NCI-H2171 (cell line): ENCODE measurements at places on chromosomes 5 and 9.

DNA sequence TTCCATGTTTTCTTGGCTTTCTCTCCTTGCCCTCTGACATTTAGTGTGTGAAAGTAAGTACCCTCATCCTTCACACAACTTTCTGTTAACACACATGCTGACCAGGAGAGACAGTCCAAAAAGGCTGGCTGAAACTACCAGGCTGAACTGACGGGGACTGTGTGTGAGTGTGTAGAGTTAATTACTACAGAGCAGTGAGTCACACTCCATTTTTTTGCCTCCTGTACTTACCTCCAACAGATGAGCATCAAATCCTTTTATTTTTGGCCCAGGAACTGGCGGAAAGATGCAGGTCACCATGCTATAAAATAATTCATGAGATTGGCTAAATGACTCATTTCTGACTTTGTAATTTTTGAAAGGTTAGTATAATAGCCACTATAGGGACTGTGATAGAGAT, 20.2 kb upstream of the AGXT2 start:
- no peak for DNase-seq

GRCh38 chr5:72499730-72500129, 7.5 kb downstream of the ZNF366 start:
- DNase-seq: no peak

DNA sequence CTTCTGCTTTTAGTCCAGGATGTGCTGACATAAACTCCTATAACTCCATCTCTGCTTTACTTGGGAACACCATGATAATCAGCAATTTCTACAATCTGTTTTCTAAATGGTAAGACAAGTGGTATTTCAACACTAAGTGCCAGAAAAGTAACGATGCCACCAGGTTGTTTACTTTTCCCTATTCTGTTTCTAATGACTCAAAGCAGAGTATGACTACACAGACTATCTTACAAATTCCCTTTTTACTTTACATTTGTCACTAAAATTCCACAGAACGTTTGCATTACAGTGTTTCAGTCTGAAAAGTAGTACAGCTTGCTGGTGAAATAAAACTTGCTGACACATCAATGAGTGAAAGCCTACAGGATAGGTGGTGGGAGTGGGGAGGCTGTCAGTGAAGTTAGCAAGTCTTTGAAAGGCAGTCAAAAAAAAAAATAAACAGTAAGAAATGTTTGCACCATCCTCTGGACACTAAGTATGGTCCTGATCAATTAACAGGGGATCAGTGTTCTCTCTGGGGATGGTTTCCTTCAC, 186.5 kb downstream of the LURAP1L start:
- DNase-seq: no peak

GRCh38 chr9:16282216-16282615, 588.3 kb downstream of the BNC2 start:
- DNase-seq: no peak

DNA sequence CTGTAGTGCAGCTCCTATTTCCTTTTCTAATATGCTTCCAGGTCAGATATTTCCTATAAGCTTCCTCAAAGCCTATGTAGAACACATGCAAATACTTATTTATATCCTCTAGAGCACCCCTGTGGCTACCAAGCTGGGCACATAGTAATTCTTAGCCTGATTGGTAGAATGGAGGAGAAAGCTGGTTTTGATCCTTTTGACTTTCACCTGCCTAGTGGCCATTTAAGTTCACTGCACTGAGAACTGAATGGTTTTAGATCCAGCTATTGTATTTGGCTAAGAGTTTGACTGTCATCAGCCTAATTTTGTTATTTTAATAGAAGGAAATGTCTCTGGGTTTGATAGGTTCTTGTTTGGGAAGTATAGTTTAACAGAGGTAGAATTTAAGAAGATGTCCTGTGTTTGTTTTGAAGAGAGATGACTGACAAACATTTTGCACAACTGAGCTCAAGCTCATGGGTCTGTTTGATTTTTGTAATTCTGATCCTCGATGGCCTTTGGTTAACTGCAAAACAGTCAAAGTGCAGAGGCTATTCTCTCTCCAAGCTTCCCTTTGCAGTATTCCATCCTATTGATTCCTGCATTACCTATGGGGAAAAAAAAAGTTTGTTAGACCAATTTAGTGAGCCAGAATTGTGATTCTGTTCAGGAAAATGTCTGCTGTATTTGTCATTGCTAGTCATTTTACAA, 85.4 kb downstream of the KCNN2 start:
- no peak for DNase-seq

DNA sequence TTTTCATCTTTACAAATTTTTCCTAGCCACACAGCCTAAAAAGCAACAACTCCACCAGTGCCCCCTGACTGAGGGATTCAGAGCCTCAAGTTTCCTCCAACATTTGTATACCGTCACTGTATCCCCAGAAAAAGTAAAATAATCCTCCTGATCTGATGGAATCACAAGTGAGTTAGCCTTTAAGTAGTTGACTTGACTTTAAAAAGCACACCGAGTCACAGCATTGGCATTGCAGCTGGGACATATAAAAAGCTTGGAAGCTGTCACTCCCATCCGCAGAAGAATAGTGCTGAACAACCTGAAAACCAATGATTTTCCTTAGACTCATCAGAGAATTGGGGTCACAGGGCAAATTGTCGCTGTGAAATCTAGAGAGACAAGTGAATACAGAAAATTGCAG, 41.6 kb upstream of the FBN2 start:
- DNase-seq: no peak

GRCh38 chr9:127137640-127138360, 15.4 kb upstream of the ANGPTL2 start:
- no peak for DNase-seq

GRCh38 chr9:18922161-18922885, 110.7 kb downstream of the SAXO1 start:
- no peak for DNase-seq

GRCh38 chr5:158599157-158599556, 500.6 kb downstream of the EBF1 start:
- no peak for DNase-seq

DNA sequence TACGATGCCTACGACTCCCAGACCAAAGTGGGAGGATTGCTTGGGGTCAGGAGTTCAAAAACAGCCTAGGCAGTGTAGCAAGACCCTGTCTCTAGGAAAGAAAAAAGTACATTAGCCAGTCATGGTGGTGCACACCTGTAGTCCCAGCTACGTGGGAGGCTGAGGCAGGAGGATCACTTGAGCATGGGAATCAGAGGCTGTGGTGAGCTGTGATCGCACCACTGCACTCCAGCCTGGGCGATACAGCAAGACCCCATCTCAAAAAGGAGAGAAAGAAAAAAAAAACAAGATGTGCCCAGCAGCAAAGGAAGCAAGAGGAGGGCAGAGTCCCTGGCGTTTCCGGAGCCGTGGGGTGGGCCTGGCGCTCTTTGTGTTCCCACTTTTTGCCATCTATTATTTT, 79.4 kb upstream of the CACNA1B start:
- no peak for DNase-seq

DNA sequence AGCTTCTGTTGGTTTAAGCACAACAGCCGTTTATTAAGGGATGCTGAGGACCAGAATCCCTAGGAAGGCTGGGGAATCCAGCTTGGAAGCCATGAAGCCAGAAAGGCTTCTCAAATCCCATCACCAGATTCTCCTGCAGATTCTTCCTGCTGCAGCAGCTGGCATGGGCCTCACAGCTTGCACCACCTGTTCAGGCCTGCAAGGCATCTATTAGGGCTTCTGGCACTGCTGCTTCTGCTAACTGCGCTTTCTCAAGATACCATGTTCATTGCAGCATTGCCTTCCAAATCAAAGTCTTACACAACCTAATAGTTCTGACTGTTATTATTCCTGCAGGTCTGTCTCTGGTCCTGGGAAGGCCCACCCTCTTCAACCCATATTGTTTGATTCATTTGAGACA, 51.2 kb upstream of the ZNF366 start:
- DNase-seq: no peak

DNA sequence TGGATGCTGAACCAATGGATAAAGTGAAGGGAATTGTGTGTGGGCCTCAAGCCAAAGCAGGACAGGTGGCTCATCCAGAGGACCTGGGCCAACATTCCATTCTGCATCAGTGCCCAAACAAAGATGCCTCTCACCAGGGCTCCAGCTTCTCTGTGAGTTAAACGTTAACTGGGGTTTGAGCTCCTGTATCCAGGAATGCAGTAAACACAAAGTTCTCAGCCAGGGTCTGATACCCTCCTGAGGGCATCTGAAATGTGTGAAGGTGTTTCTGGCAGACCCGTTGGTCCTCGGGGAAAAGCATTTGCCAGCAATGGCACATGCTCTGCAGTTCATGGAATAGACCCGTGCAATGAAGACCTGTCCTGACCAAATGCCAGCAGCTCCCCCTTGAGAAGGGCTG, 33.9 kb upstream of the AOPEP start:
- peak; percentile 33 for DNase-seq

DNA sequence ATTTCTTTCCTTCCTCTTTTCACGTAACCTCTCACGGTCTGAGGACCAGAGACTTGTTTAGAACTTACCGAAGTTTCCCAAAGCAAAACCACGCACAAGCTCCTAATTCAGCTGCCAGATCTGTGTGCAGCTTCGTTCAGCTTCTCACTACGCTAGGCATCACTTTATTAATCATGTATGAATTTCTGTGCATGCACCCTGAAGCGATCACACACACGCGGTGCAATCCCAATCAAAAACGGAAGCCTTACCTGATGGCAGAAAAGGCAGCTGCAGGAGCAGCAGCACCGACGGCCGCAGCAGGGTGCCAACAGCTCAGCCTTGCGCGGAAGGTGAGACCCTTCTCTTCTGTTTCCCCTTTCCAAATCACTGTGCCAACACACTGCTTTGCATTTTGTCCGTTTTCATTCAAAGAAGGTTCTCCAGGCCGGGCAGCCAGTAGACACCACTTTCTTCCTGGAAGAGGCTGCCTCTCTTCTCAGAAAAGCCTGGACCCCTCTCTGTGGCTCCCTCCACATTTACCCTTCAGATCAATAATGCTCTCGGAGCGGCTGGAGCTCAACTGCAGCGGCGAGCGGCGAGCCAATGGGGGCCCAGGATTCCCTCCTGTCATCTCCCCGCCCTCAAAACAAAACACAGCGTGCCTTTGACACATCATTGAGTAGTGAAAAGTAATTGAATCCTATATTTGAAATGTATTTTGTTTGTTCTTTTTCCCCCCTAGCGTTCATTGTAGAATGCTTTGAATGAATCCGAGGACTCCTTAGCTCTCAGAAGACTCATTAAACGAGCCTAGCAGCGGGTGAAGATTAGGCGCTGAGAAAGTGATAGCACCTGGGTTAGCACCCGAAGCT, at the start of gene CDH12:
Gene CDH12, minus strand, starts transcription at position 538 of the 854 bp plus-strand sequence.
- DNase-seq: peak; percentile 82

GRCh38 chr5:169917500-169917899, 62.8 kb downstream of the INSYN2B start:
- no peak for DNase-seq

GRCh38 chr9:23674016-23674585, 151.9 kb downstream of the ELAVL2 start:
- no peak for DNase-seq

GRCh38 chr5:149271716-149272563, at the start of gene AFAP1L1:
Gene AFAP1L1 (plus strand): TSS chr5:149271859. CDS start chr5:149271969, 110 bp downstream.
- no peak for DNase-seq

- DNase-seq: no peak
These were observed 48.9 kb upstream of the S1PR3 start for GRCh38 chr9:88942411-88942810.

- DNase-seq: no peak
These were observed 1107.4 kb downstream of the DTWD2 start for GRCh38 chr5:117880932-117881331.

DNA sequence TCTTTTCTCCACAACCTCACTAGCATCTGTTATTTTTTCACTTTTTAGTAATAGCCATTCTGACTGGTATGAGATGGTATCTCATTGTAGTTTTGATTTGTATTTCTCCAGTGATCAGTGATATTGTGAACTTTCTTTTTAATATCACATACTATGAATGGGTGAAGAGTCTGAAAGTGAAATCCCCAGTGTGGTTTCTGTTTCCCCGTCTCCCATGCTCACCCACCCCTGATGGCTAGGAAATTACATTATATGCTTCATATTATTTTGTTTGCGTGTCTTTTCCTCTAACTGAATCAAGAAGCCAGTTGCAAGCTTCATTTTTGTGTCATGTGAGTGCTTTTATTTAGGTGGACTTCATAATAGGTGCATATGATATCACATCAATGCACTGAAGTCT, 171.1 kb downstream of the ARHGAP26 start:
- DNase-seq: no peak

DNA sequence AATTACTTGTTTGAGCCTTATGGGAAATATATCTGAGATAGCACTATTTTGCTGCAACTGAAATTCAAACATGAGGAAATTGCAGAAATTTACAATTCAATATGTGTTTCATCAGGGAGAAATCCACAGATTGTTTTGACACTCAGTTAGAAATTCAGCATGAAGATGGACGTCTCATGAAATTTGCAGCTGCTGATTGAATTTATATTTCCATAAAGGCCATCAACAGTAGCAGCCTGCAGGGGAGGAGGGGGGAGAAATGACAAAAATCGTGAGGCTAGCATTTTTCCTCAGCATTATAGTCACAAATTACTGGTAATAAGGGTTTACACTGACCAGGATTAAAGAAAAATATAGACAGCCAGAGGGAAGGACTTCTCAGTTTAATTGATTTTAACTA, 81.0 kb downstream of the NDUFAF2 start:
- no peak for DNase-seq

DNA sequence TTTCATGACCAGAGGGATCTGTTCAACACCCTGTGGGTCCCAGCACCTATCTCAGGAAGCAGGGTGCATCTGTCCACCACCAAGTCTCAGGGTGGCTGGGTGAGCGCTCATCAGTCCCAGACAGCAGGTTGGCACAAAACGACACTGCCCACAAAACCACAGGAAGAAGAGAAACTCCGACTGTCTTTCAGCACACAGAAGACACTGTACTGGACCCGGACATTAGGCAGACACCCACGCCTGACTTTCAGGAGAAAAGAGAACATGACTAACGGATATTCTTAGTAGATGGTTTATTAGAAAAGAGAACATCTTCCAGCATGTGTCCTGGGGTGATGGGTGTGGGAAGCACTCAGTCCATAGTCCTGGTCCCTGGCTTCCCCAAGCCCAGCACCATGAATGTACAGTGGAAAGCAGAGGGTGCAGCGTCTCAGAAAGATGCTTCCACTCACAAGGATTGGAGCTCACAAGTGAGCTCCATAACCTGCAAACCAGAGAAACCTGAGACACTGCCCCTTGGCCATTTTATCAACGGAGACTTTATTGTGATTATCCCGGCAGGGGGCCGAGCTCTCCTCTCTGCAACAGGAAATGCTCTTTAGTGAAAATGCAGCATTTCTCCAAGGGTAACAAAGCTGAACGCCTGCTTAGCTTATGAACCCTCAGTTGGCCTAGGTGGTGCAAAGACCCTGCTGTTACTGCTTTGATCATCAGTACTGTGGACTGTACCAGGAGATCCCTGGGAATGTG, 35.8 kb upstream of the LCP2 start:
- DNase-seq: no peak

- DNase-seq: no peak
These were observed 34.7 kb upstream of the GFPT2 start for GRCh38 chr5:180387798-180388197.

GRCh38 chr9:134396258-134396742, 70.0 kb downstream of the RXRA start:
- DNase-seq: no peak

- no peak for DNase-seq
These were observed 16.6 kb downstream of the F2R start for GRCh38 chr5:76732405-76733048.
